ENCODE measurements at places on chromosomes 1 and 21.

DNA sequence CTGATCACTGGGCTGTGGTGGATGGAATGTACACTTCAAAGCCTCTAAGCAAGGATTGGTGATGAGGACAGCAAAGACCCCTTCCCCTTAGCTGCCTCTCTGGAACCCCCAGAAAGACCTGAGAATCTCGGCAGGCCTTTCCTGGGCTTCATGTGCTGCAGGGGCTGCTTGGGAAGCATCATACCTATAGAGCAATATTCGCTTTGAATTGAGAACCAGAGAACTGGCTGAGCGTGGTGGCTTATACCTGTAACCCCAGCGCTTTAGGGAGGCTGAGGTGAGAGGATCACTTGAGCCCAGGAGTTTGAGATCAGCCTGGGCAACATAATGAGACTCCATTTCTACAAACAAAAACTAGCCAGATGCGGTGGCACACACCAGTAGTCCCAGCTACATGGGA lies 22.0 kb downstream of the CSF1 start:
- DNase-seq: no peak

DNA sequence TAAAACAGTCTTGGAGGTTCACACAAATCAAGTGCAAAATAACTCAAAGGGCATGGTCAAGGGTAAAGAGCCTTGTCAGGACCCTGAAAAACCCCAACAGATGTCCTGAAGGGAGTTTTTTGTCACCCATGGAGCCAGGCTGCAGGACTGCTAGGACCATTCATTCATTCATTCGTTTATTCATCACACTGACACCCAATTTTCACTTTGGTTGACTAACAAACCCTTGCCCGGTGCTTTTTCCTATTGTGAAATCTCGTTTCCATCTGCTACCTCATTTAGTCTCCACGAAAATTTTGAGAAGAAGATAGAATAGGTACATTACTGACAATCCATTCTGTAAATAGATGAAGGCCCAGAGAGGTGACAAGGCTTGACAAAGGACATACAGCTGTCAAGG lies 216.0 kb downstream of the HIVEP3 start:
- no peak for DNase-seq

GRCh38 chr1:81406292-81406999 lies 394.3 kb upstream of the ADGRL2 start:
- no peak for DNase-seq

- DNase-seq: no peak
Measured at GRCh38 chr1:213987422-213987926, 299 bp upstream of the PROX1 start.

DNA sequence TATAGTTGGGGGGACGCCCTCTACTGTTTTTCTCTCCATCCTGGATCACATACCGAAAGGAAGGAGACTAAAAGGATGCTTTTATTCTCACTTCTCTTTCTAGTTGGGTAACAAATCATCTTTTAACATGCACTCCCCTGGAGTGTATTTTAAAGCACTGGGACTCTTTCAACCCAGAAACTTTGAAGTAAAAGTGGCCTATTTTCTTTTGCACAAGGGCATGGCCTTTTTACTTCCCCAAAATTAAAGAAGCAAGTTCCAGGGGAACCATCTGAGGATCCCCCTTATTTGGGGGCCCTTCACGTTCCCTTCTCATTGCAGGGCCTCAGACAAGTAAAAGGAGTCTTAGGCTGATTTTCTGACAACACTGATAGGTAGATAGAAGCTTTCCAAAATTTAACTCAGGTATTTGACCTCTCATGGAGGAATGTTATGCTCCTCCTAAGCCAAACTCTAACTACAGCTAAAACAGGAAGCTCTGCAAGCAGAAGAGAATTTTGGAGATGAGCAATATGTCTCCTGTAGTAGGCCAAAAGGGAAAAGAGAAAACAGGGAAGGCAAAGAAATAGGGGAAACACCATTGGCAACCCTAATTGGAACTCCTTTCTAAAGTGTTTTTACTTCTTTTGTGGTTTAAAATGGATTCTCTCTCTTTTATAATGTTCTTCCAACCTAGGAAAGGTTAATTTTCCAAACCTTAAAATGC lies 8.9 kb upstream of the CD46 start:
- DNase-seq: no peak

DNA sequence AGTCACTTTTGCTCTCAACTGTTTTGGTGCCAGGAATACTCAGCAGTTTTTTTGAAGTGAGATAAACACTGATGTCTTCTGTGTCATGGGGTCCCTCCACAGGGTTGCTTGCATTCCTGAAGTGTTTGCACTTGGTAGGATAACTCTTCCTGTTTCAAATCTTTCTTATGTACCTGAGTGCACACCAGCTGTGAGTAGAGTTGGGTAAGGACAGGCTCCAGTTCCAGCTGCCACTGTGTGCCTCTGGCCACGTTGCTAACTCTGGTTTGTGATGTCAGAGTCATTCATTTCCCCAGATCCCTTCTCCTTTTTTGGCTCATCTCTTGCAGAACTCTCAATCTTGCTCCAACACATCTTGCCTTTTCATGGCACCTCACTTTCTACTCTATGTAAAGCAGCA lies 356.3 kb upstream of the B3GALT2 start:
- no peak for DNase-seq
